ENCODE measurements at places on chromosomes 3 and 15.

GRCh38 chr3:135084405-135084804 lies 289.3 kb downstream of the EPHB1 start:
- DNase-seq, result no peak

DNA sequence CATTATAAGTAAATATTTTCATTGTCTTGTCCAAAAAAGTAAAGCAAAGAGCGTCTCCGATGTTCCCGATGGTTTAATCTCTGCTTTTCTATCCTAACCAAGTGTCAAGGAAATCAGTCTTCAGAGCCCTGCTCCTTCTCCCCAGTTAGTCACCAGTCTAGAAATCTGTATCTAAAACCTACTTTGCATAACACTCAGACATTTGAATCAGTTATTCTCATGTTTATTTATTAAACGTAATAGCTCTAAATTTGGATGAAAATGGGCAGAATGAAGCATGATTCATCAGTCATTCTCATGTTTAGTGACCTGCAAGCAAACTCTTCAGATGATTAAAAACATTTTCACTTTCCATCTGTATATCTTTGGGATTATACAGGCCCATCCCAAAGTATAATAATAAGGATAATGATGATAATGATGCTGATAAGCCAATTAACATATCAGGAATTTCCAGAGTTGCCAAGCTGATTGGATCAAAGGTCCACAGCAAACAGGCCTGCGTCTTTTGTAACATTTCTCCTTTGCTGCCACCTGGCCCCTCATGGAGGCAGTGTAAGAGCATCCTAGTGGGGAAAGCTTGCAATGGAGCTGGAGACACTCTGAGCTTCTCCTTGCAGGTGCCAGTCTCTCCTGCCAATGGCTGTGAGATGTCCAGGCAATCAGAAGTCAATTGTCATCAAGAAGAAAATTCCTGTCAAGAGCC lies 273.9 kb downstream of the IGSF11 start:
- no peak for DNase-seq

DNA sequence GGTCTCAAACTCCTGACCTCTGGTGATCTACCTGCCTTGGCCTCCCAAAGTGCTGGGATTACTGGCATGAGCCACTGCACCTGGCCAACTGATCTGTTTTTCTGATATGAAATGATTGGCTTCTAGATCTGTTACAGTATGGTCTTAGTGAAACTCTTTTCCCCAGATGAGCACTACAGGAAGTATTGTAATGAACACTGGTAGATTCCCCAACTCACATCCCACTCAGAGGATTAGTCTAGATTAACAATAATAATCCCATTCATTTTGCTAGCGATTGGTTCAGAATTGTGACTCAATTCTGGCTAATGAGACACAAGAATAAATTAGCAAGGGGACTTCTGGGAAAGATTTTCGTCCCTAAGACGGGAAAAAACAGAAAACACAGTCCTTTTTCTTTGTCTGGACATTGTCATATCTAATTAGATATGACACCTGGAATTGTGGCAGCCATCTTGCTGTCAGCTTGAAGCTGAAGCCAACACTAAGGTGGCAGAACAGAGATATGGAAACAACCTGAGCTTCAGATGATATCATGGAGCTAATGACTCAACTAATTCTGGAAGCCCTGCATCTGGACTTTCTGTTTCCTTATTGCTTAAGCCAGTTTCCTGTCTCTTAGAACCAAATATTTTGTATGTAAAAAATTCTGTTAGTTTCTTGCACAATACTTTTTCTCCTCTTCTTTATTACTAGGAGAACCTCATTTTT lies 17.4 kb upstream of the NPTN start:
- DNase-seq, result peak; percentile 11

DNA sequence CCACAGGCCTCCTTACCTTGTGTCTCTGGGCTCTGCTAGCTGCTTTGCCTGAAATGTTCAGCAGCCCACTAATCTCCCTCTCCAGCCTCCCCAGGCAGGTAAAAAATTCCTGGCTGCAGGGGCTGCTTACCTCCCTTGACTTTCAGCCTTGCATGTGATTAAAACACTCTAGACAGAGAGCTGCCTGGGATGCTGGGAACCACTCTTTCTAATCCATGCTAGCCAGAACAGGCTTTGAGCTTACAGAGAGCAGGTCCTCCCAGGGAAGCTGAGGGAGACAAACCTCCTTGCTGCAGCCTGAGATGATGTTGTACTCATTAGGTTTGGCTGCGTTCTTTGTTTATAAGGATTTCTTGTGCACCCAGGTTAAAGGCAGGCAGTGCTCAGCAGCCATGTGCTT lies 33.7 kb upstream of the LIPC start:
- no peak for DNase-seq

DNA sequence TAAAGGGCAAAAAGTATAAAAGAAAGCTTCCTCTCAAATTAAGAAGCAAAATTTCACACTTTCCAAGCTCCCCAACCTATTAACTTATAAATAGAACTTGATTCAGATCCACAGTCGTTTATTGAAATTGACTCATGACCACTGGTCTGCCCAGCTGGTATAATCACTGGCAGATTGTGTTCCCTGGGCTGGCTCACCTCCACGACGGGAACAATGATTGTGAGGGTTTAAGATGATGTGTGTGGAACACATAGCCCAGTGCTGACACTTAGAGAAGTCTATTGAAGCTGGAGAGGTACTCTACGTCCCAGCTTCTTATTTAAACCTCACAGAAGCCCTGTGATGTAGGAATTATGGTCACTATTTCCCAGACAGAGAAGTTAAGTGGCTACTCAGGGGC lies 90.4 kb downstream of the MB21D2 start:
- peak; percentile 59 for DNase-seq

DNA sequence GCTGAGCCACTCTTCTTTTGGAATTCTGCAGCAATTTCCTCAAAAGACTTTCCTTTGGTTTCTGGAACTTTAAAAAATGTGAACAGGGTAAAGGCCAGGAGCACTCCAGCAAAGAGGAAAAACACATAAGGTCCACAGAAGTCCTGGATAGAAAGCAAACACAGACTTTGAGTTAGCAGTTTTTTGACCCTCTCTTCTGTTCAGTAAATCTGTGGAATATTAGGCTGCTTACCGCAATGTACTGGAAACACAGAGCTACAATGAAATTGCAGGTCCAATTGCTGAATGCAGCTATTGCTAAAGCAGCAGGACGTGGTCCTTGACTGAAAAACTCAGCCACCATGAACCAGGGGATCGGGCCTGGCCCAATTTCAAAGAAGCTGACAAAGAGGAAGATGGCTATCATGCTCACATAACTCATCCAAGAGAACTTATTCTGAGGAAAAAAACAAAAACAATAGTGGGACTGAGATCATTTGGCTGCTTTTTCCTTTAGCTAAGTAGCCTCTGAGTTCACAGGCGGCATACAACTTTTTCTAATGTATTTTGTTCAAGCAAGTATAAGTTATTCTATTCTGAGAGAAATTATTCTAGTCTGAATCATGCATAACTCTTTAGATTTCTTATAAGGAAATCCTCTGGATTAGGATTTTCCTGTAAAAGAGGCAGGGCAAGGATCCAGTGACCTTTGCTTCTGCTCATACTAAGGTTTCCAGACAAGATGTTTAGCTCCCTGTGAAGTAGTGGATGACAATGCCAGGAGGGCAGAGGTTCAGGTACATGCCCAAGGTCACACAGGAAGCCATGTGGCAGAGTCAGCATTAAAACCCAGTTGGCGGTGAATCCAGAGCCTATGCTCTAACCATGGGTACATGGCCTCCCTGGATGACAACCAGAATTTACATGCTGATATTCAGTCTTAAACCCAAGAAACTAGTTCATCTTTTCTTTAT lies 28.3 kb downstream of the SLC2A2 start:
- no peak for DNase-seq

DNA sequence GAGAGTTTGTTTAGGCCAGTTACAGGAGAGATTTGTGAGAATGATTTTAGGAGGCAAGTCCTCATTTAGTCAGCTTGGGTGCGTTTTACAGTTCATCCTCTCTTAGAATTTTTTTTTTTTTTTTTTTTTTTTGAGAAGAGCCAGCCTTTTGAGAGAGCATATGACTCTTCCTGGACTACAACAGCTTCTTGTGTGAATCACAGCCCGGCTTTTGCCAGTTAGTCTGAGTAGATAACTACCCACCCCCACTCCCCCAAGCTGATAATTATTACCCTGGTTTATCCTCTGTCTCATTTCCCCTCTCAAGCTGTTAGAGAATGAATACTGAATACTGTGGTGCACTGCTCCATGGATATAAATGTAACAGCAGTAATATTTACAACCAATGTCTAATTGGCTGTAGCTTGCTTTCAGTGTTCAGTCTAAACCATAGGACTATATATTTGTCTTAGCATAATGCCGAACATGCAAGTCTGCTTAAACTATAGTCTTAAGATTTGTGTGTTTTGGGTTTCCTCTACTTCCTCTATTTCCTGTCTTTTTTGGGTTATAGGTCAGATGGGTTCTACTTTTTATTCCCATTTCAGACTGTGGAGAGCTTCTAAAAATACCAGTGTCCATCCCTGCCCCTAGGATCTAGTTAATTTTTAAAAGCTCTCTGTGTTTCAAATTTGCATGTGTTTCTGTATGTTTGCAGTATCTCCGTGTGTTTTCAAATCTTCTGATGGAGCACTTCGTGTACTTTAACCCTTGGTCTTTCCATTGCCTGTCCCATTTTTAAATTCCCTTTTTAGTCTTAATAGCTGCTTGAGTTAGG lies 8.0 kb downstream of the CHD2 start:
- peak; percentile 87 for DNase-seq

DNA sequence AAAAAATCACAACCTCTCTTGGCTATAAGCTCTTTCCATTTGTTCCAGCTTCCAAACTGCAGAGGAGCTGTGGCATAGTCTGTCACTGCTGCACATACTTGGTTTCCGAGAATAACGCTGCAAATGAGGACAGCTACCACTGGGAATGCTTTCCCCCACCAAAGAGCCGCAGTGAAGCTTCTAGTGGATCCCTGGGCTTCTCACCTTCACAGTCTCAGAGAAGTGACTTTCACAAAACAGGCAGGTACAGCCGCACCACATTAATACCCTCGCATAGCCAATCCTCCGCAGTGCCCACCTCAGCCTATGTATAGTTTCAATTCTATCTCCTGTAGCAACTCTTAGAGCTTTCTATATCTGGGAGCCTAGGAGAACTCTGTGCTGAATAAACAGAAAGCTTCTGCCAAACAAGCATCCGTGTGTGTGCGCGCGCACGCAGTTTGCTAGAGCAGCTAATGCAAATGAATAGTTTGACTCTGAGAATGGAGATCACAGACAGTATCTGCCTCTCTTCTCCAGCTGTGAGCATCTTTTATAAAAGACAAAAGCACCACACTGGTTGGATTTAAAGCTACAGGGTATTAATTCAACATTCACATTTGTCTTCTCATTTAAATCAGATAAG lies 81.9 kb upstream of the PLXND1 start:
- peak; percentile 62 for DNase-seq

- DNase-seq, result peak; percentile 86
Observed at GRCh38 chr3:45055032-45055410, 28.9 kb downstream of the CLEC3B start.

DNA sequence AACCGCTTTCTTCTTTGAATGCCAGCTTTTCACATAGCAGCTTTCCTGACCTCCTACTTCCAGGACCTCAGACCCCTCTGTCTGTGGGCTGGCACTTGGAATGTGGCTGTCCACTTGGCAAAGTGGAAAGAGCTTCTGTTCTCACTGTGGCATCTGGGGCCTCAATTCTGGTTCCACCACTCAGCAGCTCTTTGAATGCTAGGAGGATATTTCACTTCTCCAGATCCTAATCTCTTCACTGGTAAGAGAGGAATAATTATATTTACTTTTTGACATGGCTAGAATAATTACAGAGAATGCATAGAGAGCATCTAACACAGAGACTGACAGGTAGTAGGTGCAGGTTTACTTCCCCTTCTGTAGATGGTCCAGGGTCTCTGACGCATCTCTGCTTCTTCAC lies 405.9 kb downstream of the LPP start:
- no peak for DNase-seq

DNA sequence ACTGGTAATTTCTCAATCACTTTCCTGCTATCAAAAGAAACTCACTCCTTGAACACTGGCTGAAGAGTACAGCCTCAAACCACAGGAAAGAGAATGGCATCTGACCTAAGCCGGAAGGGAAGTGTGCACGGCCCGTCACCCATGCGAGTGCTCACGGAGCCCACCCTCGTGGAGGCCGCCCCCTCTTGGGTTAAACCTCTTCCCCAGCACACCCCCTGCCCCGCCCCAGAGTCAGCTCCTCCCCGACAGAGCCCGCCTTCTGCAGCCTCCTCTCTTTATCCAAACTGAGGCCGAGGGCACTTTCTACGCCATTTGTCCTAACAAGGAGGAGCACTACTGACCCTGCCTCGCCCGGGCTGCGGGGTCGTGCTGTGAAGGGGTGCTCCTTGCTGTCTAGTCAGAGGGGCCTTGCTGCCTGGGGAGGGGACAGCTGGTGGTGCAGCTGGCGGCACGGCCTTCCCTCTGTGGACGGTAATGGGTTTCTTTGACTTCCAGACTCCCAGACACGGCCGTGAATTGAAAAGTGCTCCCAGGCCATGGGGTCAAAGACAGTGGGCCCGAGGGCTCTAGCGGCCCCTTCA lies 137.7 kb downstream of the NSMCE3 start:
- DNase-seq, result no peak

DNA sequence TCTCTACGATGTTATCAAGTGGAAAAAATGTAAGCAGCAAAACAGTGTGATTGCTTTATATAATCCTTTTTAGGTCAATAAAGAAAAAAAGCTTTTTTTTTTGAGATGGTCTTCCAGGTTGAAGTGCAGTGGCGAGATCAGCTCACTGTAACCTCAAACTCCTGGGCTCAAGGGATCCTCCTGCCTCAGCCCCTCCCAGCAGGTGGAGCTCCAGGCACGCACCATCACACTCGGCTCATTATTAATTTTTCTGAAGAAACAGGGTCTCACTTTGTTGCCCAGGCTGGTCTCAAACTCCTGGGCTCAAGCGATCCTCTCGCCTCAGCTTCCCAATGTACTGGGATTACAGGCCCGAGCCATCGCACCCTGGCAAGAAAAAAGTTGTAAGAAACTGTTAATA lies 17.3 kb downstream of the RNF168 start:
- no peak for DNase-seq

GRCh38 chr15:91967935-91968606 lies 114.6 kb downstream of the SLCO3A1 start:
- DNase-seq, result peak; percentile 56

GRCh38 chr3:159045279-159045885 lies 243.5 kb downstream of the MFSD1 start:
- no peak for DNase-seq

Data from A172 (cell line).